ENCODE measurements at places on chromosomes 4 and X.

DNA sequence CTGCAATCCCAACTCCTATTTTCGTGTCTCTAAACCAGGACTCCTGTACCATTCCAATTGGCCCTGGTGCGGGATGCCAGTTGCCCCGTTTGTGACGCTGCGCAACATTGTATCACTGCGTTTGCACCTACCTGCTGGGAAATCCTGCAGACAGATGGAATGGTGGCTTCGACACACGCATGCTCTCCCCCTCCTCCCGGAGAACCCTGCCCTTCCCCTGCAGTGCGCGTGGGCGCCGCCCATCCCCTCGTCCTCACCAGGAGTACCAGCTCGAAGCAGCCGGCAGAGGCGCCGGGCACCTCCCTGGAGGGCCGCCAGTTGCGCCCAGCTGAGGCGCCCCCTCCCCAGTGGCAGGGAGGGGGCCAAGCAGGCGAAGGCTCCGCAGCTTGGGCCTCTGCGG, 1.4 kb downstream of the DGKK start:
- no peak for DNase-seq

DNA sequence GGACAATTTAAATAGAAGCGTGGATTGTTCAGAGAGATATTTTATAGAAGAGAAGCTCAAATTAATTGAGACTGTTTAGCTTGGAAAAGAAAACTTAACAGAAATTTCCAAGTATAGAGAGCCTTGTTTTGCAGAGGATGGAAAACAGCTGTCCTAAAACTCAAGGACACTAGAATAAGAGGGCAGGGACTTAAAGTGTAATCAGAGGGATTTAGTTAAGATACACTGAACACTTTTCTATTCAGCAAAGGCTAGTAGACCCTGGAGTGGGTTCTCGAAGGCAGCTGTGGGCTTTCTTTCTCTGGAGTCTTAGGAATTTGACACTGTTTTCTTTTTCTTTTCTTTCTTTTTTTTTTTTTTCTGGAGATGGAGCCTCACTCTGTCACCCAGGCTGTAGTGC, 92.7 kb upstream of the ARX start:
- DNase-seq: no peak

DNA sequence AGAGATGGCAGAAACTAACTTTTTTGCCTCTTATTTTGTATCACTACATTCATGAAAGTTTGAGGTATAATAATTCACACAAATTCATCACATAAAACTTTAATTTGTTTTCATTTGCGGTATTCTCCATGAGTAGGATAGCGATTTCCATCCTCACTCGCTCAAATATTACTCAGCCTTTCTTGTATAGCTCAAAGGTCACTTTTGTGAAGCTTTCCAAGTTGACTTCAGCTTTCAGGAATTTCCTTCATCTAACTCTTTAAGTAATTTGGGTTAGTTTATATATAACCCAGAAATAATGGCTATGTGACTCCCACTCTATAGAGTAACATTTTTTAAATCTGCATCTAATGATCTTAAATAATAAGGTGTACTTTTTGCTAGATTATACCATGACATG, 314.4 kb downstream of the IL1RAPL1 start:
- peak; percentile 27 for DNase-seq

DNA sequence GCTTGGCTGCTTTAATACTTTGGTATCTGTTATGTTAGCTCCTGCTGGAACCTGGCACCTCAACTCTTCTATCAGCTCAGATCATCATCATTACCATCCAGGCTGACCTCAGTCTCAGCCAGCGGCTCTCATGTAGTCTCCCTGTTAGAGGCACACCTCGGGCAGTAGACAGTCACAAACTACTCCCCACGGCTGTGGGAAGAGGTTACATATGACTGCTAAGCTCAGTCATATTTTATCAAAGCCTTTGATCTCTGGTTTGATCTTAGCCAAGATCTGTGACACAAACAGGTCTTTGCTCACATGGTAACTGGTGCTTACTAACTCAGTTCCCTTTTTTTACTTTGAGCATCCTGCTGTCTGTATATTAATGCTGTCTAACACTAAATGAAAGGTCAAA, 384.9 kb downstream of the CENPC start:
- DNase-seq: no peak

DNA sequence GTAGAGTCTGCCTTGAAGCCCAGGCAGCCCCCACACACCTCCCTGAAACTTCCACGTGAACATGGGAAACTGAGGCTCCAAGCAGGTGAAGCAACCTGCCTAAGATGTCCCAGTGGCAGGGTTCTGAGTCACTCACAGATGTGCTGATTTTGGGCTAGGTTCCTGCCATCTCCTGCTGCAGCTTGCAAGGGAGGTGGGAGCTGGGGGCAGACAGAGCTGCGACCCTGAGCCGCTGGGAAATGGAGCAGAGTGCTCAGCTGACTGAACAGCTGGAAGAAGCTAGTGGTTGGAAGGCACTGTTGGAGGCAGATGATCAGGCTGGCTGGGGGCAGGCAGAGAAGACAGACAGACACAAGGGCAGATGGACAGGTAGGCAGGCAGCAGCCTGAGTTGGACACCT, 3.6 kb upstream of the FATE1 start:
- DNase-seq: no peak

DNA sequence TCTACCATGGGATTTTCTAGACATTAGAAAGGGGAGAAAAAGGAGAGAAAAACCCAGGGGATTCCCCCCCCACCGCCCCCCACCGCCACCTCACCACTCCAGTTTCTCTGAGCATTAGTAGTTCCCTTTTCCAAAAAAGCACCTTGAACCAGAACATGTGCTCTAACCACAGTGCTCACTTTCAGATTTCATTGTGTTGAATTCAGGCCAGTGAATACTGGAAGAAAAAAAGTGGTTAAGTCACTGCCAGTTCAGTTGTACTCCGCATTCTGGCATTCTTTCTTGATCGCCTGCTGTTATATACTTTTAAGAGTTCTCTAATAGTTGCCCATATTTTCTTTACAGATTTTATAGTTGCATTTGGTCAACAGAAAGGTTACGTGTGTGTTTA, 40.9 kb downstream of the JADE3 start:
- no peak for DNase-seq

GRCh38 chrX:2286731-2287130, 214.0 kb downstream of the DHRSX start:
- DNase-seq: no peak

- no peak for DNase-seq
Observed at GRCh38 chr4:108172231-108172752, 3.6 kb upstream of the LEF1 start.

DNA sequence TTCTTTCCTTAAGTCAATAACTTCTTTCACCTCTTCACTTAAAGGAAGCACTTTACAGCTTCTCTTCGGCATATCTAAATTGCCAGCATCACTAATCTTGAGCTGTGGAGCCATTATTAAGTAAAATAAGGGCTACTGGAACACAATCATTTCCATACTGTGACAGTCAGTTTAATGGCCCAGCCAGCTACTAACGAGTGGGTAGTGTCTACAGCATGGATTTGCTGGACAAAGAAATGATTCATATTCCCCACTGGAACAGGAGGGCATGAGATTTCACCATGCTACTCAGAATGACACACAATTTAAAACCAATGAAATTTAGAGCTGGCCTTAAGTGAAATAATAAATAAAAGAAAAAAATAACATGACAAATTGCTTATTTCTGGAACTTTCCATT, 72.1 kb downstream of the DDIT4L start:
- DNase-seq: peak; percentile 22

- no peak for DNase-seq
Observed at GRCh38 chr4:7031558-7032449, 11.4 kb upstream of the TADA2B start.

DNA sequence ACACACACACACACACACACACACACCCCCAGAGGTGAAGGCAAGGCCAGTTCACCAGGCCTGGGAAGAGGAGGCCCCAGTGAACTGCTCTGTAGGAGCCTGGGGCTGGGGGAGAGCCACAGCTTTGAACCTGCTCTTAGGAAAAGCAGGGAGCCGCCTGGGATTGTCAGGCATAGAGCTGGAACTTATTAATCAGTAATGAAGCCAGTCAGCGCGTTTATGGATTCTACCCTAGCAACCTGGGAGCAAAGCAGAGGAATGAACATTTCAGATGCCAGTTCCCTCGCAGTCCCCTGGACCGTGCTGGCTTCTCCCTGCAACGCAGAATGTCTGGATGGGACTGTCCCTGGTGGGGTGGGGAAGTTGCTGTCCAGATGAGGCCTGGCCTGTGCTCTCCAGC, 45.3 kb upstream of the DDX3X start:
- DNase-seq: no peak

GRCh38 chrX:132119821-132120515, 7.9 kb downstream of the FRMD7 start:
- DNase-seq: no peak

DNA sequence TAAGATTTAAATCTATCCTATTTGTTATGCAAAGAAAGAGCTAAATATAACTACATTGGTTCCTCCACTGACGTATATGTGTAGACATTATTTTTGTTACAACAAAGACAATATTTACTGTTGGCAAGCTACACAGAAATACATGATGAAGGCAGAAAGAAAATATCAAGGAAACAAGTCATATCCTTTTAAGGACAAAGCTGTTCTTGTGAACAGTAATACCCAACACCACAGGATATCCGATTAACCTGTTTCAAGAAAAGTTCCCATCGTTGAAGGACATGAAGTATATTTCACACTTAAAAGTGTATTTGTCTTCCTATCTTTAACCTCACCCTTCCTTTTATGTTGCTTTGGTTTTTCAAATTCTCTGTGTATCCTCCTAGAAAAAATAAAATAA, 235.8 kb upstream of the AADAT start:
- DNase-seq: no peak

DNA sequence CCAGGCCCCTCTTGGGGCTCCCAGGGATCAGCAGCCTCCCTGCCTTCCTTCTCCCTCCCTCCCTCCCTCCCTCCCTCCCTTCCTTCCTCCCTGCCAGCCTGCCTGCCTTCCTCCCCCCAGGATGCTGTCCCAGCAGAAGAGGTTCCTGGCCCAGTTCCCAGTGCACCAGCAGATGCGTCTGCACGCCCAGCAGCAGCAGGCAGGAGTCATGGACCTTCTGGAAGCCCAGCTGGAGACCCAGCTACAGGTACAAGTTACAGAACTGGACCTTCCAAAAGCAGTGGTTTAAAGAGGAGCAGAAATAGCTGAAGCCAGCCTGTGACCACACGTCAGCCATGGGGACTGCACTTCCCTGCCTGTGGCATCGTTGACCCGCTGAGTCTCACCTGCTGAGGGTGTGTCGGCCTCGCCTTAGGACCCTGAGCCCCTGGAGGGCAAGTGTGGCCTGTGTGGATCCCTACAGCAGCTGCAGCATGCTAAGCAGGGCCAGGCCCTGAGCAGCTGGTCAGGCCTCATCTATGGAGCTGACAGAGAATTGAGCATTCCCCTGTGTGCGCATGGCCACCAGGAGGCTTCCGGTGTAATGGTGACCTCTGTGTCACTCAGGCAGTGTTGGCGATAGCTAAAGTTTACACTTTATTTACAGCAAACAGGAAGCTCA, 84.7 kb downstream of the CRMP1 start:
- DNase-seq: peak; percentile 22

- peak; percentile 87 for DNase-seq
Observed at GRCh38 chrX:135521405-135522131, 1.1 kb downstream of the INTS6L start.

DNA sequence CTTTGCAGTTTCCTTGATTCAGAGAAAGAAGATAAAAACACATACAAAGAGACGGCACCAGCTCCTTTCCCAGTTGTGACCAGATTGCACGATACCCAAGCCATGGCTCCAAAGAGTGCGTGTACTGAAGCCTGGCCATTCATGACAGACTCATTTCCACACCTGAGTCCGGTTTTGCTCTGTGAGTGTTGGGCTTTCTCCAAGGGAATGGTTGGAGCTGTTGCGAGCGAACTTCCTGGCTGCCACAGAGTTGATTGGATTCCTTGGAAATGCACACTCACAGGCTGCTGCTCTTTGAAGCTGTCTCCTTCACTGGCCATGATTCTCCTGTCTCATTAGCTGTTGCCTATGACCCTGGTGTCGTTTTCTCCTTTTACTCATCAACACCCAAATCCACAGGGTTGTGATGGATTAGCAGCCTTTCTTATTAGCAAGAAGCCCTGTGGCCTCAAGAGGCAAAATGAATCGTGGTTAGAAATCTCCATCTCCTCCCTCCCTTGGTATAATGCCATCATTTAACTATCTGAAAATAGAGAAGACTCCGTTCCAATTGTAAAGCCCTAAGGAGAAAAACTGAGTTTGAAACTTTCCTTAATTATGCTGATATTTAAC, 43.9 kb upstream of the BBS12 start:
- DNase-seq: peak; percentile 54

- peak; percentile 37 for DNase-seq
Observed at GRCh38 chr4:132982151-132982550, 166.9 kb upstream of the PCDH10 start.

- DNase-seq: peak; percentile 56
Observed at GRCh38 chr4:38687571-38688011, 23.6 kb downstream of the KLF3 start.

DNA sequence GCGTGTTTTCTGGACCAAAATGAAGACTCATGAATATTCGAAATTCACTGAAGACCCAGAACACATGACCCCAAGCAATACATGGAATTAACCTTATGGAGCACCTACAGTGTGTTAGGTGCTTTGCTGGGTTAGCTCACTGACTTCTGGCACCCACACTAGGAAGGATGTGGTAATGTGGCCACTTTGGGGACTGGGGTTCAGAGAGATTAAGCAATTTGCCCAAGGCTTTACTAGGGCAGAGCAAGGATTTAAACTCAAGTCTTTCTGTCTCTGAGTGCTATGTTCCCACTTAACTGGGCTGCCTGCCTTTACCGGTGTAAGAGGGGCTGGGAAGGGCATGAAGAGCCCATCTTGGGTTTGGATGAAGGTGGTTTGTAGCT, 162.0 kb upstream of the ATP6AP2 start:
- no peak for DNase-seq

- DNase-seq: no peak
Observed at GRCh38 chrX:69153060-69153730, 12.1 kb downstream of the PJA1 start.

GRCh38 chr4:82851885-82852750, 38.8 kb downstream of the SEC31A start:
- peak; percentile 61 for DNase-seq

GRCh38 chrX:40007756-40008705, 89.7 kb downstream of the BCOR start:
- DNase-seq: no peak

GRCh38 chr4:4856071-4857000, 3.1 kb upstream of the MSX1 start:
- DNase-seq: peak; percentile 21

- DNase-seq: no peak
Observed at GRCh38 chr4:6714954-6715353, 1.0 kb upstream of the BLOC1S4 start.

DNA sequence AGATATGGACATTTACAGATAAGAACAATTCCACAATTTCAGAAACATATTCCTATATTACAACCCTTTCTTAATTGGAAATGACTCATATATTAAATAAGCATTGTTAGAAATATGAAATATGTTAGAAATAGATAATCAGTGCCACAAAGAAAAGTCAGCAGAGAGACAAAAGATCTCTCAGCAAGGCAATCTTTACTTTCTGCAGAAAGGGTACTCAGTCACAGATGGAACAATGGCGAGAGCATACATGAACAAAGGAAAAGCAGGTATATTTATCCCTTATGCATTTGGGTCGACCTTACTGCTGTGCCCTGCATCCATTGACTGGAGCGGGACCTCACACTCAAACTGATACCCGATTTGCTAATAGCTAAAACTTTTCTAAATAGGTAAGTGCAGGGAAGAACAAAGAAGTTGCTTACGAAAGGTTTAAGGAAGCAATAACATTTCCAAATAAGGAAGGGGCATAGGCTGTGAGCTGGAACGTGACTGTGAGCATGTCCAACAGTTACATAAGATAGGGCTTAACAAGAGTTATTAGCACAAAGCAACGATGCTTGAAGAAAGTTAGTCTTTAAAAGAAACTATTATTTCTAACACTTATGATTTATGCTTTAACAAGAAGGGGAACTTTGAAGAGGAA, 40.8 kb downstream of the MGARP start:
- no peak for DNase-seq

Measured in endothelial cell of umbilical vein (primary cell).